ENCODE measurements at places on chromosomes 3 and 15.

DNA sequence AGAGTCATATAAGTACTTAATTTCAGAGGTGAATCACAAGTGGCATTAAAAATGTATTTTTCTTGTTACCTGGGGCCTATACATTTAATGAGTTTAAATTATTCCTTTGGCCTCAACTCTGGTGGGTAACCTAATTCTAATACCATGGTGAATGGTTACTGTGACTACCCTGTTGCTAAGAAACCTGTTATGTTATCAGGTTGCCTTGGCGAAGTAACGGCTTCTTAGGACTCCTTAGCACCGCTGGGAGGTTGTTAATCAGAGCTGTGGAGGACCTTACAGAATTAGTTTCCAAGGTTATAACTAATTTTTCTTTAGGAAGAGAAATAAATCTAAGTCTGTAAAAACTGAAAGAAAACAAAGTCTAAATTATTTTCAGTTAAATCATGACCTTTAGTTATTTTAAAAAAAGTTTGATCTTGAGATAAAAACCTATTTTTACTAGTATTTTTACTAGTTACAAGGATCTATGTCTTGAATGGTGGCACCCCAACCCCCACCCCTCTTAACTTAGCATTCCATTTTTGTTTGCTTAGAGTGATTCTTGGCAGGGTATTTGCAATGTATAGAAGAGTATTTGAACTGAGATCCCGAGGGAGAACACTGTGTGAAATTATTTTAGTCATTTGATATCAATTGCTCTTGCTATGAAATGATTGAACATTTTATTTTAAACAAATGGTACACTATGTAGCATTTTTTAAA lies 155.5 kb downstream of the FNDC3B start:
- DNase-seq, result peak; percentile 80

GRCh38 chr15:23538648-23539047 lies 26.8 kb upstream of the MKRN3 start:
- no peak for DNase-seq

GRCh38 chr15:45387380-45388007 lies 9.2 kb upstream of the GATM start:
- no peak for DNase-seq

DNA sequence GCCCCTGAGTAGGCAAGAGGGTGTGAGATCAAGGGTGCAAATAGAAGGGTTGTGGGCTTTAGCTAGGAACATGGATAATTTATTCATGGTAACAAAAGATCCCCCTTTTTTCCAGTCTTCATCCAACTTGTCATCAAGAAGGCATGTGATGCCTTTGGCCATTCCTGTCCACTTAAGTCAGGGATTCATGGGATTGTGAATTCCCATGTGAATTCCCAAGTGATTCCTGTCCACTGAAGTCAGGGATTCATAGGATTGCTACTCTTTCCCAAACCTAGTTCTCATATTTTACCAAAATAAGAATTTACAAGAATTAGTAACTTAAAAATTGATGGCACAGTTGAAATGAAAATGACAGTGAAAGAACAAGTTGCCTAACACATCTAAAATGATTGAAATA lies 40.8 kb downstream of the HMG20A start:
- no peak for DNase-seq

DNA sequence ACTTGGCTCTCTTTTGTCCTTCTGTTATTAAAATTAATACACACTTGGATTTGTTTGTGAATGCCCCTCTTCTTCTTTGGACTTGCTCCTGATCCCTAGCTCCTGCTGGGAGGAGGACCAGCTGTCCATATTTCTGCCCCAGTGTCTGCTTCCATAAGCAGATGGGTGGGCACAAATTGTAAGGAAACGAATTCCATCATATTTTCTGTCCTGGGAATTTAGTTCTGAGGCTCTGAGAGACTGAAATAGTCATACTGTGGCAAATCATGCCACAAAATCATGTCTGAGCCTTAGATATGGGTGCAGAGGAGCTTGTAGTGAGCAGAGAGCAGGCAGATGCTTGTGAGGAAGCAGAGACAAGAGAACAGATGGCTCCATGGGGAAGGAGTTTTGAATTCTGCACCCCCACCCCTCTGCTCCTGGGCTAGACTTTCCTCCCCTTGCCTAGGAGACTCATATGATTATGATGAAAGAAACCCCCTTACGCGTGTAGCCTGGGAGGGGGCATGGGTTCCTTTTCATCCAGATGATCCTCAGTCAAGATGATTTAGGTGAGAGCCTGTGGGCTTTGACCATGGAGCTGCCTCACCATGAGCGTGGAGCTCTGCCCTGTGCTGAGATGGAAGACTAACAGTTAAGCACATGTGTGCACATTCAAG lies 50.6 kb downstream of the SV2B start:
- DNase-seq, result no peak

DNA sequence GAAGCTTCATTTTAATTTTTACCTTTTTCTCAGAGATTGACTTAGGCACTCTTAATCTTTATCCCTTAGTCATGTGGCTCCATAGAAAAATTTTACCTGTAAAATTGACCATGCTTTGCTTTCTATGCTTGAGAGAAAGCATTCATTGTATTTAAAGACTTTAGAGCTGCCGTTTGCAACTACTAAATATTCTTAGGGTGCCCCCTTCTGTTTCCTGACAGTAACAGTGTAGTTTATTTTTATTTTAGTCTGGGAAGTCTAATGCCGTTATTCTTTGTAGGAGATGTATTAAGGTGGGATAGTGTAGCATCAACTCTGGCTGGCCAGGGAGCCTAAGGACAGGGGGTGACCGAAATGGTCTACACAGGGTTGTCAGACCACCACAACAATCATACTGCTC lies 84.5 kb upstream of the SYNPR start:
- DNase-seq, result no peak

DNA sequence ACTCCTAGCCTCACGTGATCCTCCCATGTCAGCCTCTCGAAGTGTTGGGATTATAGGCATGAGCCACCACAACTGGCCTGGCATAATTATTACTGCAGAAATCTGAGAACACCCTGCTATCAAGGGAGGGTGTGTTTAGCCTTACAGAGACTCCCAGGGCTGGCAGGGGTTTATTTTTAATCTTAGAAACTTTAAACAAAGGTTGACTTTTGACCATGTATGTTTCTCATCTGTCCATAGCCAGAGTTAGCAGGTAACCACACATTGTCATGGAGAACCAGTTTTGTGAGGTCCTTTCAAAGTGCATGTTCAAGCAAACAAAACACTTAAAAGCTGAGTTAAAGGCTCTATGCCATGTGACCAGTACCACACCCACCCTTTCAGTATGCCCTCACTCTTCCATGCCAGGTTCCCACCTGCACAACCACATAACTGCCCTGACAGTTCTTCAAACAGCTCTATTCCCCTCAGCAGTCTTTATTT lies 11.1 kb downstream of the SIAH2 start:
- DNase-seq, result peak; percentile 53

- DNase-seq, result no peak
Observed at GRCh38 chr3:176321099-176321498, 876.2 kb downstream of the TBL1XR1 start.

DNA sequence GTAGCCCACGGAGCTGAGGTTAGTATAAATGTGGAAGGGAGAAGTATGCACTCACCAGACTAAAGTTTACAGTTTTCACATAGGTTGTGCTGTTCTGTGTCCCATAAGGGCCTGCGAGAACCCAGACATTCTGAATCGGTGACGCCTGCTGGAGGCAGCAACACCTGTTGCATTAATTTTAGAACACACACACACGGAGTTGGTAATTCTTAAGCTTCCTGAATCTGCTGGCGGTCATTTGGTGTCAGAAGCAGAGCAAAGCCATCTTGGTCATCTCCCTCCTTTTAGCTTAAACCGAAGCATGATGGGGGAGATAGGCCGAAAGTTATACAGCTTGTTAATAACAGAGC lies 41.1 kb upstream of the AP3B2 start:
- DNase-seq, result no peak

- no peak for DNase-seq
Observed at GRCh38 chr3:56921573-56922453, 120.1 kb upstream of the ARHGEF3 start.

- no peak for DNase-seq
Observed at GRCh38 chr15:39445931-39446330, 134.9 kb upstream of the THBS1 start.

- no peak for DNase-seq
Observed at GRCh38 chr3:62672988-62673313, 202.3 kb downstream of the CADPS start.

- no peak for DNase-seq
Observed at GRCh38 chr15:70385711-70386110, 288.0 kb upstream of the TLE3 start.

- no peak for DNase-seq
Observed at GRCh38 chr3:166291186-166291955, 454.1 kb upstream of the BCHE start.

- no peak for DNase-seq
Observed at GRCh38 chr3:69510481-69511030, 124.7 kb upstream of the FRMD4B start.

GRCh38 chr15:70617076-70617910 lies 146.1 kb downstream of the UACA start:
- DNase-seq, result peak; percentile 62

GRCh38 chr3:49626101-49626581 lies 48.0 kb upstream of the APEH start:
- no peak for DNase-seq

DNA sequence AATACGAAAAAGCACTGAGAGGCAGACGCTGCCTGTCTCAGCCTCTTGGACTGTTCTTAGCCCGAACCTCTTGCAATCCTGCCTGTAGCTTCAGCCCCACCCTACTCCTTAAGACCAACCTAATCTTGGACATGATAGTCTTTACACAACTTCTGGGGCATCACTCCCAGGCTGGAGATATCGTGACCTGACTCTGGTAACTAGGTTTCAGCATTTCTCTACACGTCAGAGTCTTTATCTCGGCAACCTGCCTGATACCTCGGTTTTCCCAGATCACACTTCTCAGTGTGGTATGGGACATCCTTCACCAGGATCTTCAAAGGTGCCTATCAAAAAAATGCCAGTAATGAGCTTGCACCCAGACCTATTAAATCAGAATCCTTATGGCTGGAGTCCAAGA lies 590.2 kb upstream of the KCNMB2 start:
- no peak for DNase-seq

DNA sequence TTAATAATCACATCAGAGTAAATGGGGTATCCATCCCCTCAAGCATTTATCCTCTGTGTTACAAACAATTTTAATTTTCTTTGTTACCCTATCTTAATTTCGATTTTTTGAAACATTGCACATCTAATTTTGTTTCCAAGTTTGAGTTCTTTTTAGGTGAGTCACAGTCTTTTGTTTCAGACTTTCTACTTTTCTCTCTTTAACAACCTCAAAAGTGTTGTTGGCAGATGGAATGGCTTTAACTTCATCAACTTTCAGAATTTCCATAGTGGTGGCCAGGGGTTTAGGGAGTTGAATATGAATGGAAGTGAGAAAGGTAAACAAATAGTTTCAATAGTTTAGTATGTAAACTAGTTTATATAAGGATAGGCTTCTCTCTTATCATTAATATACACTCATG lies 223.0 kb upstream of the MLF1 start:
- DNase-seq, result no peak

- DNase-seq, result no peak
Observed at GRCh38 chr15:80931721-80932512, 57.7 kb downstream of the MESD start.

DNA sequence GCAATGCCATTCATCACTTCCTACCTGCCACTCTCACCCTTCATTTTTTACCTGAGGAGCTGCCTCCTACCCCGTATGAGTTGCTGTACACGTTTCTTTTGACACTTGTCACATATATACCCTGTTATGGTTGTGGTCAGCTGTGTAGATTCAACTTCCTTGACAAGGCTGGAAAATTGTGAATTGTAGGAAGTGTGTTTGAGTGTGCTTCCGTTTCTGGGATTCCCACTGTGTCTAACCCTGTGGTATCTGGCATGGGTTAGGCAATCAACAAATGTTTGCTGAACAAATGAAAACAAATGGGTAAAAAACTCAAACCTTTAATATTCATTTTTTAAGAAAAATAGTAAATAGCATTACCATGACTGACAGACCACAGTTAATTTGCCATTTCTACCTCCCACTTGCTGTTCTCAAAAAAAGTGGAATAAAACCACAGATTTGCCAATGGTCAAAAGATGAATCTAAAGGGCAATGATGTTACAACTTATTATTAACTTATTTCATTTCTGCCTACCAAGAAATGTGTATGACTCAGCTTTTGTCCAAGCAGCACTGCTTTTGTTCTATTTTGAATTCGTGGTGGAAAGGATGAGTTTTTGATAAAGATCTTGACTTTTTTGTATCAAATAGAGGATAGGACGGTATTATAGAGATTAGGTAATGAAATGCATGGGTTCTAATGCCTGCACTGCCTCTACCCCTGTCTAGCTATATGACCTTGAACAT lies 404.6 kb downstream of the LPP start:
- DNase-seq, result no peak

GRCh38 chr15:40282869-40283614 lies at the start of gene ANKRD63:
TSS of gene ANKRD63 (minus strand) at chr15:40283064. CDS start at chr15:40282586, 478 bp downstream.
- DNase-seq, result no peak

DNA sequence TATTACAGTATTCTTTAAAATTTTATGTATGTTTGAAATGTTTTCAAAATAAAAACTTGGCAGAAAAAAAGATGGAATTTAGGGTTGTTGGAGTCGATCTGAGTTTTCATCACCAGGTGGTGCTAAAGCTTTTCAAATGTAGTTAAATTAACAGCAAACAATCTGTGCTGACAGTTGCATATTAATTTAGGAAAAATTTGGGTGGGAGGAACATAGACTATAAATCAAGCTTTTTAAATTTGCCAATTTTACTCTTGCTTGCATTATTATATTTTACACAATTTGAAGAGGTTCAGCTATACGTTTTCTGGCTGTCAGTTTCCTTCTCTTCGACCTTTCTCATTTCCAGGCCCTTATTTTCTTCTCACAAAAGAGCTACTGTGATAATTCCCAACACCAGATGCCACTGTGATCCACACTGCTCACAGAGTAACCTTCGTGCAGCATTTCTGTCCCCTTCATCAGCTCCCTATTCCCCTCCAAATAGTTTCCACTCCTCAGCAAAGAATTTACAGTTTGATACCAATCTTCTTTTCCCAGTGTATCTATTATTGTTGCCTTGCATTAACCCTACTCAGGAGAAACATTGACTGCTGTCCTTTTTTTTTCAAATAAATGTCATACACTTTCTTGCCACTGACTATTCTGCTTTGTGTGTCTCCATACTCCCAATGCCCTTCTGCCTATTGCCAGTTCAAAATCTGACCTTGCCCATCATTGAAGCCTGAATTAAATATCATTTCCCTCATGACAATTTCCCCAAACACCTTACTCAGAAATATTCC lies 53.4 kb upstream of the EIF5A2 start:
- no peak for DNase-seq

- no peak for DNase-seq
Observed at GRCh38 chr15:65927545-65927944, 58.3 kb downstream of the RAB11A start.

- peak; percentile 51 for DNase-seq
Observed at GRCh38 chr15:51341366-51342226, at the start of gene GLDN. TSS of gene GLDN (plus strand) at chr15:51341655. CDS start at chr15:51341685, 30 bp downstream.

DNA sequence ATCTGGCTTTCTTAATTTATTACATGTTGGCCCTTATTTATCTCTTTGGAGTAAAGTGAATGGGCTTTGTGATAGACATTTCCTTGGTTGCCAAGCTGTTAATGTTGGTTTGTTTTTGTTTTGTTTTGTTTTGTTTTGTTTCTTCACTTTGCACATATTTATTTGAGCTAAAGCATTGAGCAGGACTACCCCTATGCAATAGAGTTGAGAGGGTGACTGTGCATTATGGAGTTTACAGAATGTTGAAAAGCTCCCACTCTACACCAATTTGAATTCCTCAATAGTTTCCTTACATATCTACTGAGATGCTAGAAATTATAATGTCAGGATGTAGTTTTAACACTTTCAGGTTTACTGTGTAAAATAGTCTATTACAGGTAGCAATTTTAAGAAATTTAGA lies 462.8 kb upstream of the CBLB start:
- no peak for DNase-seq

GRCh38 chr3:118977671-118978392 lies 56.8 kb downstream of the IGSF11 start:
- no peak for DNase-seq

Measured in kidney (tissue), 22 donors.